GM03348 (cell line): ENCODE measurements at places on chromosomes 3 and 15.

- DNase-seq, result no peak
Measured at GRCh38 chr3:70053293-70053692, 53.8 kb downstream of the SAMMSON start.

DNA sequence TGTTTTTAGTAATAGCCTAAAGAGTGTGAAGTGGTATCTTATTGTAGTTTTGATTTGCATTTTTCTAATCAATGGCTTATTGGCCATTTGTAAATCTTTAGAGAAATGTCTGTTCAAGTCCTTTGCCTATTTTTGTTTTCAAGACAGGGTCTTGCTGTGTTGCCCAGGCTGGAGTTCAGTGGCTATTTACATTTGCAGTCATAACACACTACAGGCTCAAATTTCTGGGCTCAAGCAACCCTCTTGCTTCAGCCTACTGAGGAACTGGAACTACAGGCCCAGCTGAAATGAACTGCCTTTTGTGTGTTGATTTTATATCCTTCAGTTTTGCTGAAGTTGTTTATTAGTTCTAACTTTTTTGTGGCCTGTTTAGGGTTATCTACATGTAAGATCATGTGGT, 27.9 kb downstream of the BSN start:
- DNase-seq, result no peak

GRCh38 chr3:63051920-63052319, 176.7 kb upstream of the CADPS start:
- peak; percentile 3 for DNase-seq

DNA sequence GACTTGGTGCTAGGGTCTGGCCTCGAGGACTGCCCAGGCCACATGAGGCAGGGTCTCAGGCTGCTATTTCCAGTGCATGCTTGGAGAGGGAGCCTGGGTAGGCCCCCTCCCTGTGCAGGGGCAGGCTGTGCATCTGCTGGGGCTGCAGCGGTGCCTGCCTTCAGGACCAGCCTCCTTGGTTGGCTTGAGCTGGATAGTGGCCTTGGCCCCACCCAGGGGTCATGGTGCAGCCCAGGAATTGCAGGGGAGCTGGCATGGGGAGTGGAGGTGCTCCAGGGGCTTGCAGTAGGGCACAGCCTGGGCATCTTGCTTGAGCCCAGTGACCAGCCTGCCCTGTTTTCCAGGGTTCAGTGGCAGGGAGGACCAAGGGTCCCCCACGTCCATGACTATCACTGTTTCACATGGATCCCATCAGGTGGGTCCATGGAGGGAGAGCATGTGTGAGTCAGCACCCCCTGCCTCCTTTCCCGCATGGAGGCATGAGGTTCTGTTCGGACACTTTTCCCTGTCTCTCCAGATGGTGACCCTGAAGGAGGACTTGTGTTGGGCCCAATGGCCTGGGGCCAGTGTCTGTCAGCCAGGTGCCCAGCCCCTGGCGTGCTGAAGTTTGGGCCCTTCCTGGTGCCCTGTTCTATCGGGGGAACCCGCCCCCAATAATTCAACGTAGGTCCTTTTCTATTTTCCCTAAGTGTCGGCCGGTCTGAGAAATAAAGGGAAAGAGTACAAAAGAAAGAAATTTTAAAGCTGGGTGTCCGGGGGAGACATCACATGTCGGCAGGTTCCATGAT, 218.6 kb downstream of the SNRPN start:
- peak; percentile 1 for DNase-seq

- no peak for DNase-seq
Measured at GRCh38 chr3:124607163-124607562, 123.1 kb upstream of the UMPS start.

- DNase-seq, result peak; percentile 45
Measured at GRCh38 chr15:65856821-65857455, 12.4 kb upstream of the RAB11A start.

DNA sequence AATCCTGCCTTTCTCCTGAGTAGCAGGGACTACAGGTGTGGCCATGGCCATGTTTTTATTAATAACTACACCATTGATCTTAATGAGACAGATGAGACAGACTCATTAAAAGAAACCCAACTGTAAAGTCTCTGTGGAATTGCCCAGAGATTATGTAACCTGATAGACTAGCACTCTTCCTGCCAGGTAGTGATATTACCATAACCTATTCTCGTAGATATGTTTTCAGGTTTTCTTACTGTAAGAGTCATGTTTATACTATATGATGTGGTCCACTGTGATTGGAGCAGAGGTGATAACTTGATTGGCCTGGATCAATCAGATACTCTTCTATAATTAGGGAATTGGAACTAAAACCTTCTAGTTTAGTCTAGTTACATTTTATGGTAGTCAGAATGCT, 93.7 kb downstream of the NFKBIZ start:
- DNase-seq, result no peak

GRCh38 chr3:76122007-76122406, 336.7 kb upstream of the ZNF717 start:
- DNase-seq, result no peak
